ENCODE measurements at places on chromosomes 3 and 15. TPM values are rescaled to one million over a fixed set of nuclear protein-coding genes. Genes with fewer than 3 reads are reported as not detected.

Gene COL7A1
- 22.2 TPM for total RNA-seq

Gene EFL1
- 14.4 TPM for total RNA-seq

Gene P2RY12
- total RNA-seq, result 1.1 TPM

Gene FOXL2NB
- total RNA-seq, result not detected

Gene EXD1
- total RNA-seq, result not detected

Gene CIB2
- total RNA-seq, result 6.0 TPM

Gene NMNAT3
- total RNA-seq, result 9.7 TPM

Gene NEDD4
- 39.1 TPM for total RNA-seq

Gene CFAP91
- 0.57 TPM for total RNA-seq

Gene TOP2B
- total RNA-seq, result 50.6 TPM

Gene SUSD5
- total RNA-seq, result 0.34 TPM

Gene TXNRD3
- total RNA-seq, result 8.1 TPM

Gene HHLA2
- not detected for total RNA-seq

Gene GPR15
- not detected for total RNA-seq

Gene MORC1
- total RNA-seq, result not detected

DNA sequence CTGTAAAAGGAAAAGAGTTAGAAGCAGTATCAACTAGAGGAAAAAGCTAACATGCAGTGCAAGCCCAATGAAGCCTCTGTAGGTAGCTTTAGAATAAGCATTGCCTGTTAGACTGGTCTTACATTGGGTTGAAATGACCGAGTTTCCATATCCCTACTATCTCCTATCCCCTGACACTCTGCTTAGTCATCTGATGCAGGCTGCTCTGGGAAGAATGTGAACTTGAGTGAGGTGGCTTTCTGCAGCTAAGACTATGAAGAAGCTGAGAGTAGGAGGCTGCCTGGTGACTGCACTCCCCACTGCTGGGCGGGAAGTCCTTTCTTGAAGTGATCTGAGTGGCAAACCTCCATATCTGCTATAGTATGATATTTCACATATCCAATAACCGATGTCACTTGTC is 64.7 kb downstream of the OXSM start:
- DNase-seq, result no peak

- no peak for DNase-seq
Measured at GRCh38 chr3:51257870-51258269, 127.2 kb upstream of the MANF start.

DNA sequence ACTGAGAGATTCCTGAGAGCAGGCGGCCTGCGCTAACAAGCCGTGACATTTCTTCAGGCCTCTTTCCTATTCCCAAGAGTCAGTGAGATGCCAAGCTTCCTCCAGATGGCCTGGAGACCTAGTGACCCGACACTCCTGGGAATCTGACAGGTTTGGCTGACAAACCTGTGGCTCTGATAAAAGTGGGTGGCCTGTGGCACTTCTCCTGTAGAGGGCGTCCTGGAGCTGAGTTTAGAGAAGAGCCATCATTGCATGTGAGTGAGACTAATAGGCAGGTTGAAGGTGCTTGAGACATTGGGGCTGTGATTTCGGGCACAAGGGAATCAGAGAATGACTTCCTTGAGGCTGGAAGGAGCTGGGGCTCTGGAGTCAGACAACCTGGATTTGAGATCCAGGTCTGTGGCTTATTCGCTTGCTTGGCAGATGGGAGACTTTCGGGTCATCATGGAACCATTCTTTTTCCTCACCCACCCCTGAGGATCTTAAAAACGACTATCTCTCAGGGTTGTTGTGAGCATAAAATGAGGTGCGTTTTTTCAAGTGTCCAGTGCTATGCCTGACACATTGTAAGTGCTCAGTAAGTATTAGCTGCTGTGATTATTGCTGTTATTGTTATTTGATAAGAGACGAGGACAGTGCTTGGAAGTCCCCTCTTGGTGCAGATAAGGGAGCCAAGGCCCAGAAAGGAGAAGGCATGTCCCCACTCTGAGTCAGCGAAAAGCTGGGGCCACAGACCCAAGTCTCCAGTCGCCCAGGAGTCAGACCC is 77.2 kb downstream of the SCN10A start:
- no peak for DNase-seq

DNA sequence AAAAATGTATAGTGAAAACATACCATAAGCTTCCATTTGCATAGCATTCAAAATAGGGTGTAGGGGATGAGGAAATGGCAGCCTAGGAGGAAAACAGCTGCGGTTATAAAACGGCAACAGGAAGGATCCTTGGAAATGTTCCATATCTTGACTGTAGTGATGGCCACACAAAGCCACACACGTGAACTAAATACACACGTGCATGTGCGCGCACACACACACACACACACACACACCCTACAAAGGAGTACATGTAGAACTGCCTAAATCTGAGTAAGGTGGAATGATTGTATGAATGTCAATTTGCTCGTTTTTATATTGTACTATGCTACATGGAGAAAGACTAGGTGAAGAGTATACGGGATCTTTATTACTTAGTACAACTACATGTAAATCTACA is 3.9 kb upstream of the IREB2 start:
- DNase-seq, result no peak

DNA sequence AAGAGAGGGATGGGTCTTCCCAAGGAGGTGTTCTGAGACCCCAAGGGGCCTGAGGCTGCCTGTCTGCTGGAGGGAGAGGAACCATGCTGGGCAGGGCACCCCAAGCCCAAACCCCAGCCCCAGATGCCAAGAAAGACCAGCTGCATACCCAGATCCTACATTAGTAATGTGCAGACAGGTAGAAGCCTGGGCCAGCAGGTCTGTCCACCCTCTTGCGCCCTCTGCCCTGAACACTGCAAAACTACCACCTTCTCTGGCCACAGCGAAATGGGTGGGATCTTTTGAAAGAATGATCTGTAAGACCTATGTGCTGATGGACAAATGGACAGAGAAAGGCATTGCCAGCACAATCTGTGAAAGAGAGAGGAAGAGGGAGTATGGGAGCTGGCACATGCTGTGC is 283.2 kb downstream of the EPHB1 start:
- no peak for DNase-seq

GRCh38 chr3:156655819-156656550 is 18.4 kb upstream of the TIPARP start:
- DNase-seq, result no peak

DNA sequence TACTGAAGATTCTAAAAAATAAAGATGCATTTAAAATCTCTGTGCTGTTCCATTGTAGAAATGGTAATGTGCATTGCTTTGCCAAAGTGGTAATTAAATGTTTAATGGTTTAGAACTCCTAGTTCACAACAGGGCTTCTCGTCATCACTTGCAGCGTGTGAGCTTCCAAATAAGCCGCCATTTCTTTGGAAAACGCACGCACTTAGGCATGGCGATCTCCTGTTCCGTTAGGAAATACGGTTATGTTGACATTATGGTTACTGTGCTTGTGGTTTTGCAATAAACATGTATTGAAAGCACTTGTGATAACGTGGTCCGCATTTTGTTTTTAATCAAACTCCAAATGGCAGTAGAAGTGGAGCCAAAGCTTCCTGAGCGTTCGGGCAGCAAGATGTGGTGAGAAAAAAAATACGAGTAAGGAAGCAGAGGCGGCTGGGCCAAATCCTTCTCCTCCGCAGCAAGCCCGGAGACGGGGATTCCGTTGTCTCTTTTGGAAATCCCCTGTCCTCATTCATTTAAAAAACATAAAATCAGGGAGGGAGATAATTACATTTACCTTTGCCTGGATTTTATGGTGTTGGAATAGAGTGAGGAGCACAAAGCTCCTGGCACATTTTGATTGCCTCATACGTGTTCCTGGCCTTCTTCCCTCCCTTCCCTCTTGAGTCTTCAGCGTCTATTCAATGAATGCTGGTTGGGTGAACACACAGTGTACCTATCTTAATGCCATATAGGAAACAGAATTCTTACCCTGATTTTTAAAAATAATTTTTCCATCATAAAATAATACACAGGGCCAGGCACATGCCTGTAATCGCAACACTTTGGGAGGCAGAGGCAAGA is 97.5 kb downstream of the SLC49A4 start:
- DNase-seq, result no peak

GRCh38 chr15:24627443-24627842 is 48.1 kb upstream of the NPAP1 start:
- no peak for DNase-seq

DNA sequence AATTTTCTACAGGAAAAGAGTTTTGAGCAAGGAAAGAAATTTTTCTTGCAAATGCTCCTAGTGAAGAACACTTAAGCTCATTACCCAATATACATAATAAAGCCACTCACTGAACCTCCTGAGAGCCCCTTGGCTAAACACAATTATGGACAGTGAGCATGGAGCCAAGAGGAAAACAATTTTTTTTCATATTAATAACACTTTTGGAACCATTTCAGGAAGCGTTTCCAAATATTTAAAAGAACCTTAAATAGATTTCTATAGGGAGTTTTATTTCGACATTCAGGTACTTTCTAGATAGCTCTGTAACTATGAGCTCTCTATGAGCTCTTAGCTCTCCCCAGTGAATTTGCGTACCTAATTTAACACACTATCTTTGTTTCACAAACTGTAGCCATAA is 581.1 kb downstream of the ZNF385D start:
- DNase-seq, result no peak

GRCh38 chr15:99303907-99304306 is 52.6 kb downstream of the LRRC28 start:
- no peak for DNase-seq

DNA sequence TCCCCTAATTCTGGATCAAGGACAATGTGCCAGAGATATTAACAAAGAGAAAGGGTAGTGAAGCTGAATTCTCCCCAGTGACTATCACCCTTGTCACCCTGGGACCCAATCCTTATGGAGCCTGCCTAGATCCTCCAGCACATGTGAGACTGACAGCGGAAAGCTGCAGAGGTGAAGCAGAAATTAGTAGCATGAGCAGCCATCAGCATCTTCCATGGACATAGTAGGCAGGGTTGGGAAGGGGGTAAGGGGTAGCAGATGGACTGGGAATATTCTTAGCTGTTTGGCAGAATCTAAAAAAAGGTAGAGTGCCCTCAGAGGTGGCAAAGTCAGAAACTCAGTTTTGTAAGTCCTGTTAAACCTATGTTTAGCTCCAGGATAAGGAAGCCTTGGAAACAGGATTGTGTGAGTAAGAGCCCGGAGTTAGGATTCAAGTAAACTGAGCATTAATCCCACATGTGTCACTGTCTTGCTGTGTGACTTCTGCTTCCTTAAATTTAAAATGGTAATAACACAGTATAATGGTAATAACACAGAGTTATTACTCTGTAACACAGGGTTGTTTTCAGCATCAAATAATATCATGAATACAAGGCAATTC is 14.5 kb downstream of the GOLIM4 start:
- no peak for DNase-seq

- no peak for DNase-seq
Measured at GRCh38 chr3:168285506-168285905, 189.8 kb upstream of the GOLIM4 start.

DNA sequence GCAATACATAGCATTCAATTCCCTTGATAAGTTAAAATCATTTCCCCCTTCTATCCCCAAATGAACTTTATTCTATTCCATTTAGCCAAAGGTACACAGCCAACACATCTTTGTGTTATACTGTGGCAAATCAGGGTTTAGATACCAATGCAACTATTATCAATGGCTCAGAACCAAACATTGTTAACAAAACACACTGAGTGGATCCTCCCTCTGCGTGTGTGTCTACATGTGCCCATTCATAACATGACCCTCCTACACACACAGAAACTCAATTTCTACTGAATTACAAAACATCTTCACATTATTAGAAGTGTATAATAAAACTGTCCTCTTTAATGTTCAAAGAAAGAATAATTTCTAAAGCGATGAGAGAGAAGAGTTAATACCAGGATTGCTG is 1.3 kb downstream of the TTBK2 start:
- no peak for DNase-seq

- DNase-seq, result no peak
Measured at GRCh38 chr3:105385819-105386508, 19.3 kb downstream of the ALCAM start.

DNA sequence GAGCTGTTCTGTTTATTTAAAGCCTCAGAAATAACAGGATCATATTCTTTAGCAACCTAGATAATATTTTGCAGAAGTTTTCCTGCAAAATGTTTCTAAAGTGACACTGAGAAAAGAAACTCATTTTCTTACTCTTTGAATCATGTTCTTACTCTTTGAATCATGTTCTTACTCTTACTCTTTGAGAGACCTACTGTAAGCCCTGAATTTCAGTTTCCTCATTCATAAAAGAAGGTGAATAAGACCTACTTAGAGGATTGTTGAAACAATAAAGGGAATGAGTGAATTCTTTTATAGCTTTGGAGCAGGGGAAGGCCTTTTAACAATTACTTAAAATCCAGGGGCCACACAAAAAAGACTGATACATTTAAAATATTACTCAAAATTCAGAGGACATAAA is 221.7 kb upstream of the CMC1 start:
- no peak for DNase-seq

DNA sequence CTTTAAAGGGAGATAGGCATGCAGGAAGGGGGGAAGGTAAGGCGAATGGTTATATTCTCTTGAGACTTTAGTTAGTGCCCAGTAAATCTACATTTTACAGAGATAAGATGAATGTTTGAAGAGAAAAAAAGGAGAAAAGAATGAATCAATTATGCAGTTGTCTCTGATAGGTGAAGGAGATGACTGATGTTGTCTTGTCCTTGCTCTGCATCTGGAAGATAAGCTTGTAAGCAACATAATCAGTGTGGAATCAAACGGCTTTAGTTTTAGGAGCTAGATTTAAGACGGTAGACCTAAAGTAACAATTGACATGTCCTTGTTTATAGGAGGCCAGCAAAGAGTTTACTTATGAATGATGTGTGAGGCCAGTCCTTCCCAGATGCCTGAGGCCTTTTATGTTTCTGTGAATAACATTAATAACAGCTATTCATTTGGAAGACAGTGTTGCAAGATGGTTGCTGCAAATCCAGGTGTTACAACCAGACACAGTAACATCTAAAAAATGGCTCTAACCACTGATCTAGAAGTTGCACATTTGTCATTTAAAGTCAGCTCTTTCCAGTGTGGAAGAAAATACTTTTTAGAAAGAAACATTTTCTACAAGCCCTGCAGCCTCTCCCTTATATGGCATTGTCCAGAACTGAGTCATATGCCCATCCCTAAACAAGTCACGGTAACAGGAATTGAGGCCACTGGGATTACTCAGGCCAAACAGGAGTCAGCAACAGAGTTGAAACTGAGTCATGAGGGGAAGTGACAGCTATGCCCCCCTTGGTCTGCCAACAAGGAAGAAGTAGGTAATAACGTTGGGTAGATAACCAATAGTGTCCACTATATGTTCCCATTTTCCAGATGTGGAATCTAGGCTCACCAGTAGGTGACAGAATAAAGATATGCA is 77.5 kb upstream of the FBN1 start:
- no peak for DNase-seq

- DNase-seq, result no peak
Measured at GRCh38 chr3:143056372-143056771, 55.0 kb downstream of the U2SURP start.

All from psoas muscle (tissue), 8 donors.